Adrenal gland (tissue), 19 donors: ENCODE measurements at places on chromosomes 13 and 19.
A peak's percentile ranks its signal among the peaks of the same experiment; 100 is the strongest.

DNA sequence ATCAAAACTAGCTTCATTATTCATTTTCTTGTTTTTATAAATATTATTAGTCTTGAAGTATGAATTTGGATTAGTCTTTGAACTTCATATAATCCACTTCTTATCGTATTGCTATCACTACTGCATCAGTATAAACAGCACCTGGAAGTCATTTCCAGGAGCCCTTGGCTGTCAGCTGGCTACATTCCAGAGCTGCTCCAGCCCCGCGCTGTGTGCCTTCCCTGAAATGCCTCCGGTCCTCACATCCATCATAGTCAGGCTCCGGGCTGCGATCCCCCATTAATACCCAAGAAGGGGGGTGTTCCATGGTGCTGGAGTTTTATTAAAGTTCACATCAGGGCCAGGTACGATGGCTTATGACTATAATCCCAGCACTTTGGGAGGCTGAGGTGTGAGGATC, 124.3 kb upstream of the GJB6 start:
- DNase-seq, result no peak

- DNase-seq, result no peak
Measured at GRCh38 chr19:19679176-19680073, 10.8 kb downstream of the ZNF101 start.

- DNase-seq, result no peak
Measured at GRCh38 chr19:6056282-6056741, 54.0 kb downstream of the RFX2 start.

DNA sequence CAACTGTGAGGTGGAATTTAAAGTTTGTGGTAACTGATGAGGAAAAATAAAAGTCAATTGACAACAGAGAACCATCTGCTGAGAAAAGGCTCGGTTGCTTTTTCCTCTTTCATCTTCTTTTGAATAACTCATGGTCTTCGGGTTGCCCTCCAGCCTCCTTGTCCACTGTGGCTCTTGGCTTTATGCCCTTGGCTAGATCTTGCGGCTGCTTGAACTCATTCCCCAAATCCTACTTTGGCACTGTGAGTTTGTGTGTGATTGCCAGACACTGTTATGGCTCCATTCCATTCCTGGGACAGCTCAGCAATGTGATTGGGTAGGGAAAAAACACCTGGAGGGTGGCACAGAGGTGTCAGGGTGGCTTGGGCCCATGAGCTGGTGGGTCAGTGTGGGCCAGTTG, 387.4 kb downstream of the DLEU7 start:
- DNase-seq, result no peak

DNA sequence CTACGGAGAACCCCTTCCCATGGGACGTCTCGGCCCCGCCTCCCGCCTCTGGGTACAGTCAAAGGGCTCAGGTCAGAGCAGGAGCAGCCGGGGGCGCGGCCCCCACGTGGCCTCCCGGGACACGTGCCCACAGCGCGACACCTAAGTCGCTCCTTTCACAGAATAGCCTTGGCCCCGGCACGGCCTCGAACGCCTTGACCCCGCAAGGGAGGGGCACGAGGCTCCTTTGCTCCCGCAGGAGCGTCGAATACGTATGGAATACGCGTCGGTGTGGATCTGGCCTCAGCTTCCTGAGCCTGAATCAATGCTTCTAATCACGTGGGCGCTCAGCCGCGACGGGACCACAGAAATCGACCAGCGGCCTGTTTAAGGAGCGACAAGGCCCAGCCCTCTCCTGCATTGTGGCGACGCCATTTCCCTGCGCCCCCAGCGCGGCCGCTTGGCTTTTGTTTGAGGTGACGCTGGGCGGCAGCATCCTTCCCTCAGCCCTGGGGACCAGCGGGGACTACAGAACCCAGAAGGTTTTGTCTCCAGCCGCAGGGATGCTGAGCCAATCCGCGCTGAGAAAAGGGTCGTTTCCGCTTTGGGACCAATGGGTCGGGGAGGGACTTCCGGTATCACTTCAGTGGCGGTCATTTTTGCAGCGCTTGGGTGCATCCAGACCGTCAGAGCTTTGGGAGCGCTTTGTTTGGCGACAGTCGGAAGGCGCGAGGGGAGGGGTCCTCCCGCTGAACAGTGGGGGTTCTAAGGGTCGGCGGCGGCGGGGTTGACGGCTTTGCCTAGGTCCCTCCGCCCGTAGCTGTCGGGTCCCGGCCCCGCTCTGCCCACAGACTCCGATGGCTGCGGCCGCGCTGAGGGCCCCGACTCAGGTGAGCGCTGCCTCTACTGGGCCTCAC, at the start of gene ZIK1:
Gene ZIK1 (plus strand): TSS at position 625 of the 896 bp plus-strand sequence. CDS start 212 bp downstream, at position 837.
- peak; percentile 97 for DNase-seq

DNA sequence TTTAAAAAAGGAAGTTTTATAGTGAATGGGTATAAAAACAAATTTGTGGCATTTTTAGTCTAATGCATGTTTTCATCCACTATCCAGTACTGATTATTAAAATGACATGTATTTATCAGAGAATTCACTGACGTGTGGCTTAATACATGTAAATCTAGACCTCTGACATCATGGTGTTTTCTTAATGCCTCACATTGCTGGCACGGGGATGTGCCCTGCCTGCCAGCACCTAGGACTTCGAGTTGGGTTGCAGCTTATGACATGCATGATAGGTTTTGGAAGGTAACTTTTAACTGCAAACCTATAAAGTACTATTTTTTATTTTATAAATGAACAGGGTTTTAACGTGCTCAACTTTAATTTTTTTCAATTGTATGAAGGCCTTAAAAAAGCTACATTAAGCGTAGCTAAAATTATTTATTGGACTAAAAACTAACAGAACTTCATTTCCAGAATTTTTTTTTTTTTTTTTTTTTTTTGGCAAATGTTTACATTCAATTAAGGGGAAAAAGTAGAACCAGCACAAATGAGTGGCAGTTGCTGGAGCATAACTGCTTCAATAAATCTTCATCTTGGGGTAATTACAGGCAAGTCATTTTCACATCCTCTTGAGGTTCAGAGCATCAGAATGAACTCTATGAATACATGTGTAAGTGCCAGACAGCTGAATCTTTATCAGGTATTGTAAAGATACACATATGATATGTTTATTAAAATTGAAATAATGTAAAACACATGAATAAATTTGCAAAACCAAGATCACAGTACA, 16.3 kb downstream of the METTL21C start:
- no peak for DNase-seq

DNA sequence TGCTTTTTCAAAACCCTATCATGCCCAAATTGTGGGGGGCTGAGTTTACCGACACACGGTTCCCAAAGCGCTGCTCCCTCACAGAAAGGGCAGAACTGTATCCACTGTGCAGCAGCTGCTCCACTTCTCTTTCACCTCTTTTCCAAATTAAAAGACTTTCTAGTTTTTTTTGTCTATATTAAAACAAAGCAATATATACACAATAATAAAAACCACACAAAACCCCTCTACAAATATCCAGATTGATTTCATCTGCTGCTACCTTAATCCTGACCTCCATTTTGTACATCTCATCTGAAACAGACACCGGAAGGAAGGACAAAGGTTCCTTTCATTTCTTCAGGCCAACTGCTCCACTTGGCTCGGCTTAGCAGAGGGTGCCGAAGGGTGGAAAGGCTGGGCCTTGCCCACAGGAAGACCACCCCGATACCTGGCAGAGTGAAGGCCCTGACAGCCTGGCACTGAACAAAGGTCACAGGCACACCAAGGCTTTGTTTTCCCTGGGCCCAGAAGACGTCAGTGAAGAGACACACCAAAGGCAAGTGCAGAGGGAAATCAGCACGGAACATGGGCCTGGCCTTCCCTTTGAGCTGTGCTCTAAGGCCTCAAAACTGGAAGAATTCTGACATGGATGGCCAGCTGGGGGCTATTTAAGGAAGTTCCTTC, 71.6 kb downstream of the LATS2 start:
- DNase-seq, result no peak

GRCh38 chr19:45569619-45570421, 14.8 kb downstream of the OPA3 start:
- peak; percentile 81 for DNase-seq

DNA sequence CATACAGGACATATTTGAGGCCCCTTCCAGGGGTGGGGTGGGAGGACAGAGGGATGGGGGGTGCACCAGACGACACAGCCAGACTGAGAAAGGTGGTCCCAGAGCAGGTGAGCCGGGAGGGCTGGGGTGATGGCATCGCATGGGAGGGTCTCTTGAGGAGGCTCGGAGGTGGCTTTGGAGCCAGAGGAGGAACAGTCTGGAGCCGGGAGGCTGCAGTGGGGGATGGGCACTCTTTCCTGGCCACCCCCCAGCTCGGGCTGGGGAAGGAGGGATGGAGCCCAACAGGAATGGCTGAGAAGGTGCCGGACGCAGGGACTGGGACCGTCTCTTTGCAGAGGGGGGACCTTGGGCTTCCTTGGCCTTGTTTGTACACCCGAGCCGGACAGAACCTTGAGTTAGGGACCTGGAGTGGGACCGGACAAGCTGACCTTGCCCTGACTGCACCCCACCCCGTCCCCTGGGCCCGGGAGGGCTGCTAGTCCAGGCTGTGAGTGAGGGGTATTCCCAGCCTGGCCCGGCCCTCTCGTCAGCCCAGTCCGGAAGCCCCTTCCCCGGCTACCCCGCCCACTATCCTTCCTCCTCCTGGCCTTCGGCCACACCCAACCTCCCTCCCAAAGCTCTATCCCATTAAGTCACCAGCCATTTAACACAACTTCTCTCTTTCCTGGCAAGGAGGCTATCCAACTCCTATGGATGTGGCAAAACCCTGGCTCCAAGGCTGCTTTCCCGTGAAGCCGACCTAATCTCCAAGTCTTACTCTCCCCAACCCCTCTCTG, 816 bp upstream of the TBXA2R start:
- DNase-seq, result peak; percentile 60

GRCh38 chr13:61770681-61771080, 355.0 kb upstream of the PCDH20 start:
- no peak for DNase-seq

GRCh38 chr19:17296273-17296672, 7.0 kb downstream of the ABHD8 start:
- peak; percentile 70 for DNase-seq

GRCh38 chr19:2711172-2711874, 8.8 kb upstream of the GNG7 start:
- no peak for DNase-seq

DNA sequence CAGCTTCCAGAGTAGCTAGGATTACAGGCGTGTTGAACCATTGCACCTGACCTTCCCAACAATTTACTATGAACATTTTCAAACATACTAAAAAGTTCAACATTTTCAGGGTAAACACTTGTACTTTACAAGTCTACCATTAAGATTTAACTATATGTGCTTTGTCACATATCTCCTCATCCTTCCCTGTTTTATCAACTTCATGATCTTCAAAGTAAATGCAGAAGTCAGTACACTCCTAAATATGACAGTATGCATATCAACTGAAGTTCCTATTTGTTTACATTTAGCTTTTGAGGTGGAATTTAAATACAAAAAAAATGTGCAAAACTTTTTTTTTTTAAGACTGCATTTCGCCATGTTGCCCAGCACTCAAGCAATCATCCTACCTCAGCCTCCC, 18.5 kb downstream of the LNX2 start:
- no peak for DNase-seq

- no peak for DNase-seq
Measured at GRCh38 chr13:21606796-21607195, 2.8 kb upstream of the MICU2 start.

DNA sequence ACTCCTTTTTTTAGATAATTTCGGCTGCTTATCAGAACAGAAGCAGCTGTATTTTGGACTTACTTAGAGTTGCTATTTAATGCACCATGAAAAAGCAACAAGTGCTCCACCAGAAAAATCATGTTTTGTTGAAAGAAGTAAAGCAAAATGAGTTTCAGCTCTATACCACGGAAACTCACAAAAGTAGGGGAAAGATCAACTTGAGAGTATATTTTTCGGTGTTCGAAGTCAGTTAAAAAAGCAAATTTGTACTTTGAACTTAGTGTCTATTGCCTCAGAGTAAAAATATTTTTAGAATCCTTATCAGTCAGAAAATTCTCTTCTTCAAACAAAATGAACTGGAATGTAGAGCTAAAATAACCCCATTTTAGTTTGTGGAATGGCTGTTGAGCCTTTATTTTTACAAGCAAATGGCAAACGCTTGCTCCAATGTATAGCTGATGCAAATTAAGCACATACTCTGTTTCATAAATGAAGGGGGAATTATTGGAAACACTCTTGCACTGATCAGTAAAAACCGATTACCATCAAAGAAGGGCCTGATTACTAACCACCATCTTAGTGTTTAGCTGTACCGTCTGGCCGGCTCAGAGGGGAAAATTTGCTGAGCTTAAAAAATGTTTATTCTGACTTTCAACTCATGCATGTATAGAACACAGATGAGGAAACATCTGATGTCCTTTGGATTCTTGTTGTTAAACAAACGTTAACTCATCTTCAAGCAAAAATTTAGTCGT, 540.7 kb downstream of the GPC6 start:
- no peak for DNase-seq

GRCh38 chr13:39462428-39462827, 140.6 kb downstream of the LHFPL6 start:
- no peak for DNase-seq

DNA sequence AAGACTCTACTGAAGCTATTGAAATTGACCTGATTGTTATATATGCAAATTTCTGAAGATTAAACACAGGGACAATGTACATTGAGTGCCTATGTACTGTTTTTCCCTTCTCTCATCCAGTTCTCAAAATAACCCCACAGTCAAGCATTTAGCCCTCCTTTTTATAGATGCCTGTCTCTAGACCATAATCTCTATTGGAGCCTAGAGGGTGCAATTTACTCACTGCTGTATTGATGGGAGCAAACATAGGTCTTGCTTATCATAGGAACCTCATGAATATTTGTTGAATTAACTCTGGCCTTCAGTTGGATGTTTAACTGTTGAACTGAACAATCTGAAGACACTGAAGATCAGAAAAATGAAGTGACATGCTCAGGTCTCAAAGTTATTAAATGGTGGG, 183.0 kb downstream of the RFC3 start:
- no peak for DNase-seq

GRCh38 chr19:3108775-3109174, 14.6 kb downstream of the GNA11 start:
- peak; percentile 76 for DNase-seq

- DNase-seq, result no peak
Measured at GRCh38 chr19:50393589-50393988, 9.4 kb downstream of the POLD1 start.

- peak; percentile 39 for DNase-seq
Measured at GRCh38 chr13:39451860-39452301, 151.1 kb downstream of the LHFPL6 start.

DNA sequence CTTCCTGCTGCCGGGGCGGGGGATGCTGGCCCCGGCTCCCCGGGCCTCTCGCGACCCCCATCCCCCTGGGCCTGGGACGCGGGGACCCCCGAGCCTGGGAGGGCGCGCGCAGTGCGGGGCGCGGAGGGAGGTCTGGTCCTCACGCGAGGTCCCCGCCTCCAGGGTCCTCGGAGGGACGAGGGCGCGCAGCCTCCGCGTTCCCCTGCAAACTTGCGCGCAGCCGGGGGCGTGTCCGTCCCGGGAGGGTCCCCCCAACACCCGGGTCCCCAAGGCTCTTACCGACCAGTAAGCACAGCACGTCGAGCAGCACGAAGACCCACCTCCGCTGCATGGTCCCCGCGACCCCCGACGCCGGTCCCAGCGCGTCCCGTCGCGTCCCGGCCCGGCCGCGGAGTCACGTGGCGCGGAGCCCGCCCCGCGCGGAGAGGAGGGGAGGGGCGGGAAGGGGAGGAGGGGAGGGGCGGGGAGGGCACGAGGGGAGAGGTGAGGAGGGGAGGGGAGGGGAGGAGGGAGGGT, at the start of gene PLPP2:
Gene PLPP2 (minus strand): TSS at position 398 of the 516 bp plus-strand sequence. CDS start 67 bp downstream, at position 331.
- DNase-seq, result no peak

GRCh38 chr13:49602005-49602404, 16.6 kb upstream of the RCBTB1 start:
- no peak for DNase-seq
